Naive thymus-derived CD8-positive, alpha-beta T cell (primary cell): ENCODE measurements at places on chromosomes 4 and X.

- no peak for DNase-seq
Measured at GRCh38 chrX:48677516-48677915, 6.1 kb upstream of the WAS start.

DNA sequence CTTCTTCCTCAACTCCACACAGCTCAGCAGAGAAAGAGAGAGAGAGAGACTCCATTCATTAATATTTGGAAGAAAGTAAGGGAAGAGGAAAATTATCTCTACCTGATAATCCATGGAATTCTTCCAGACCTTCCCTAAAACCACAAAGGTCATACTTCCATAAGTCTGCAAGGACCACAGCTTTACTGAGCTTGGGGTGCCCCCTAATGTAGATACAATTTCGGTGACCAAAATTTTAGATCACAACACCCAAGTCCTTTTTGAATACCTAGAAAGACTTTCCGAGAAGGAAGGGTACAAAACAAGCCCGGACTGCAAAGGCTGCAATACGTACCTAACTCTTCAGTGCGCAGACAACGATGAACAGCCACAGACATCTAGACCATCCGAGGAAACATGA, 523.9 kb downstream of the GLUD2 start:
- no peak for DNase-seq

- no peak for DNase-seq
Measured at GRCh38 chr4:145656156-145656555, 23.8 kb upstream of the C4orf51 start.

GRCh38 chrX:1162119-1162916, 50.1 kb downstream of the CRLF2 start:
- DNase-seq = no peak

- no peak for DNase-seq
Measured at GRCh38 chr4:80154545-80154933, 42.8 kb upstream of the PRDM8 start.

- no peak for DNase-seq
Measured at GRCh38 chrX:134542485-134542884, 82.5 kb downstream of the HPRT1 start.

GRCh38 chr4:98794565-98795205, 134.2 kb downstream of the EIF4E start:
- DNase-seq = no peak

DNA sequence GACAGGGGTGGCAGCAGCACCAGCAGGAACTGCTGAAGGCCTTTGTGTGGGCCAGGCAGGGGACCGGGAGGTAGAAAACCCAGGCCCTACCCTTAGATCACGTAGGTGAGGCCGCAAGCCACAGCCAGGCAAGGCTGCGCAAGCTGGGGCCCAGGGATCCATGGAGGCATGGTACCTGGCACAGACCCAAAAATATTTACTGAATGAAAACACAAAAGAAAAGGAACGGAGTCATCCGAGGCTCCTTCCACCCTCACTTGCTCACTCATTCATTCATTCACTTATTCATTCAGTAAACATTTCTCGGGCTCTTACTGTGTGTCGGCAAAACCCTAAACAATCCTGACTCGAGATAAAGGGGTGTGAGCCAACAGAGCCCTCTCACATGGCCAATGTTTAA, 102.3 kb downstream of the BCOR start:
- DNase-seq = no peak

DNA sequence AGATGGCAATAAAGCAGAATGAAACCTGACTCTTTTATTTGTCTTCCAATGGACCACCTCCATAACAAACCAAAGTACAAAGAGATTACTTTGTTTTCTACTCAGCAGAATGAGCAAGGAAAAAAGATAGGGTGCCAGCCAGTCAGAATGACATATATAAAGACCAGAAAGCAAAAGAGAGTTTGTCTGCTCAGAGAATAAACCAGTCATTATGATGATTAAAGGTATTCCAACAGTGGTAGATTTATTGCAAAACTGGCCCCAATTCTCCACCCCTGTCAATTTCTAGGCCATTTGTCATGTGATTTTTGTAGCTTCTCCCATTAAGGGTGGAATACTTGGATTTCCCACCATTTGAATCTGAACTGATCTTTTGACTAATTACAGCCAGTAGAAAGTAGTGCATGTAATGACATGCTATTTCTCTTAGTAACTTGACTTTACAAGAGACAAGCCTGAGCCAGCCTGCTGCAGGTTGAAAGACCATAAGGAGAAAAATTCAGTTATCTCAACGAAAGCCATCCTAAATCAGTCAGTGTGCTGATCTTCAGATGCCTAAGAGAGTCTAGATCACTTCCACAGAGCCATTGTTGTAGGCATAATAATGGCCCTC, 203.1 kb downstream of the EPHA5 start:
- DNase-seq = no peak

DNA sequence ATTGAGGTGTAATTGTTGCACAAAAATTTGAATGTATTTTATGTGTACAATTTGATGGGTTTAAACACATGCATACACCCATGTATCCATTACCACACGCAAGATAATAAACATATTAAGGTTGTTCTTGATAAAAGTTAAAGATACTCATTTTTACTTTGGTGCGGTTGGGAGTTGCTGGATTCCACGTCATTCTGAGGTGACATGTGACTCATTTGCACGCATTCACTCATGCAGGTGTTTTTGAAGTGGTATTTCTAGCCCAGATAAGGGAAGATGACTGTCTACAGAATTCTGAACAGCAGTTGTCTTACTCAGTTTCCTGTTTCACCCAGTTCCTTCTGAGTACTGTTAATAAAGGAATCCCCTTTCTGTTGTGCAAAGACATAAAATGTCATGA, 142.0 kb downstream of the RTL3 start:
- peak; percentile 60 for DNase-seq

- no peak for DNase-seq
Measured at GRCh38 chr4:154579927-154580326, 10.6 kb downstream of the FGA start.

DNA sequence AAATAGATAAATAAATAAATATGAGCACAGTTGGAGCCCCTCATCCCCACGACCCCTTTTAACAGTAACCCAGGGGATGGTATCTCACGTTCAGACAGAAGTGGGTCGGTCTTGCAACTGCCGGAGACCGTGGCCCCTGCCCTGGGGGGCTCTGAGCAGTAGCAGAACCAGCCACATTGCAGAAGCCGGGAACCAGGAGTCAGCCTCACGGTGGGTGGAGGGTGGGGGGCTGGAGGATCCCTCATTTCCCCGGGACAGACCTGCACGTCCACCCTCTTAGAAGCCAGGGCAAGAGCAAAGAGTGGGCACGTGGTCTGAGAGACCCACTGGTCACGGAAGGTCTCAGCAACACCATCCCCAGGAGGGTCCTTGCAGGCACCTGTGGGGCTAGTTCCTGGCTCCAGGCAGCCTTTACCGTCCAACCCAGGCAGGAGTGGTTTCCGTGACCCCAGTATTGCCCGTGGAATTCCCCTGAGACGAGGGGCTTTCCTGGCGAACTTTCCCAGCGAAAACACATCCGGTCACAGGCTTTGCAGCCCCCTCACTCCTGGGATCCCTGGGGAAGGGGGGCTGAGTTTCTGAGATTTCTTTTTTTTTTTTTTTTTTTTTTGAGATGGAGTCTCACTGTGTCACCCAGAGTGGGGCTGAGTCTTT, 8.8 kb upstream of the IL3RA start:
- no peak for DNase-seq

- DNase-seq = no peak
Measured at GRCh38 chr4:119162174-119162573, 26.5 kb downstream of the MYOZ2 start.

GRCh38 chr4:24689212-24689611, 104.9 kb upstream of the DHX15 start:
- no peak for DNase-seq

GRCh38 chr4:9812501-9813340, 31.3 kb downstream of the DRD5 start:
- no peak for DNase-seq

DNA sequence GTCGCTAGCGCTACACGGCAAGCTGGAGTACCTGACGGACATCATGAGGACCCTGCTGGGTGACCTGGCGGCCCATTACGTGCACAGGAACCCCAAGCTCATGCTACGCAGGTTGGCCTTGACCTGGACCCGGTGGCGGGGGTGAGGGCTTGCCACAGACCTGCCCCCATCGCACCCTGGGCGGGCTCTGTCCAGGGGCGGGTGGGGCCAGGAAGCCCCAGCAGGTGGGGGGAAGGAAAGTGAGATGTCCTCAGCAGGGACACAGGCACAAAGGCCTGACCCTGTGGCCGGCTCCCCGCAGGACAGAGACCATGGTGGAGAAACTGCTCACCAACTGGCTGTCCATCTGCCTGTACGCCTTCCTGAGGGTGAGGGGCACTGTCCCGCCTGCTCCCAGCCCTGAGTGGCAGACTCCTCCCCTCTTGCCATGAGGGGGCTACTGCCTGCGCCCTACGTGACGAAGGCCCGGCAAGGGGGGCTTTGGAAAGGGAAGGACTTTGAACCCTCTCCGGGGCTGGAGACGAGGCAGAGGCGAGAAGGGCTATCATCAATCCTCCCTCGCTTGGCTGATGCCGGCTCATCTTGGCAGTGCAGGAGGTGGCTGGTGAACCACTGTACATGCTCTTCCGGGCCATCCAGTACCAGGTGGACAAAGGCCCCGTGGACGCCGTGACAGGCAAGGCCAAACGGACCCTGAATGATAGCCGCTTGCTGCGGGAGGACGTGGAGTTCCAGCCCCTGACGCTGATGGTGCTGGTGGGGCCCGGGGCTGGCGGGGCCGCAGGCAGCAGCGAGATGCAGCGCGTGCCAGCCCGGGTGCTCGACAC, 5.3 kb upstream of the SRPK3 start:
- no peak for DNase-seq

GRCh38 chr4:6812766-6813165, 30.2 kb downstream of the KIAA0232 start:
- no peak for DNase-seq
